Ovary (tissue), 10 donors: ENCODE measurements at places on chromosomes 2 and 18. TPM values are rescaled to one million over a fixed set of nuclear protein-coding genes. Genes with fewer than 3 reads are reported as not detected.

DNA sequence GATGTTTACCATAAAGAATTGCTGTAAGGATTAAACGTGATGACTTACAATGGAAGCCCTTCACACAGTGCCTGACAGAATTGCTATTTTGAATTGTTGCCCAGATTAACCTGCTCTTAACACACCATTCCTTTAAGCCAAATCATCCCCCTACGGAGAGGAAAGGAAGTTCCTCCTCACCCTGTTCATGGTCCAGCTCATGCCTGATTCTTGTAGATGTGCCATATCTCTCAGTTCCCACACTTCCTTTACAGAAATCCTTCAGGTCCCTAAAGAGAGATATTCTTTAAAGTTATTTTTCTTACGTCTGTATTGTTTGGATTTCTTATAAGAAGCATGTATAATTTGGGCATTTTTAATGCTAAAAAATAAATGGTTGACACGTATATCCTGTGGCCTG is 127.5 kb upstream of the DAPL1 start:
- H3K4me3 ChIP-seq: no peak overlapping the region
- DNase-seq: no peak
- no peaks in the 10 kb centered on the region for H3K27me3 ChIP-seq
- H3K27ac ChIP-seq: no peak overlapping the region
- no peaks in the 10 kb centered on the region for H3K36me3 ChIP-seq

DNA sequence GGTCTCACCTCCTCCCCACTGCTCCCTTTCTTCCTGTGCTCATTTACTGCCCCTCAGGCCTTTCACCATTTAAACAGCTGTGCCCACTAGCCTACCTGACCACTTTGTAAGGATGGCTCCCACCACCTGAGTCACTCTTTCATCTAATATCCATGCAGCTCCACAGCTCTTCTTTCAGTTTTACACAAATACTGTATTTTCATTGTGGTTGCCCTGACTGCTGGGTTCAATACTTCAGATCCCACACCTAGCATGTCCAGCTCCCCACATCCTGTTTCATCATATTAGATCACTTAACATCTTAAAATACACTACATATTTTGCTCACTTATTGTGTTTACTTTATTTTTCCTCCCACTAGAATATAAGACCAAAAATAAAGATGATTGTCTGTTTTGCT is 1110.6 kb downstream of the TSN start:
- H3K36me3 ChIP-seq: no peaks in the 10 kb centered on the region
- DNase-seq: no peak
- no peak overlapping the region for H3K4me3 ChIP-seq
- no peaks in the 10 kb centered on the region for H3K27me3 ChIP-seq

GRCh38 chr2:192814376-192814775 is 619.6 kb upstream of the TMEFF2 start:
- no peaks in the 10 kb centered on the region for H3K4me1 ChIP-seq
- DNase-seq: no peak
- no peak overlapping the region for H3K4me3 ChIP-seq
- H3K36me3 ChIP-seq: no peaks in the 10 kb centered on the region
- H3K27me3 ChIP-seq: no peaks in the 10 kb centered on the region

DNA sequence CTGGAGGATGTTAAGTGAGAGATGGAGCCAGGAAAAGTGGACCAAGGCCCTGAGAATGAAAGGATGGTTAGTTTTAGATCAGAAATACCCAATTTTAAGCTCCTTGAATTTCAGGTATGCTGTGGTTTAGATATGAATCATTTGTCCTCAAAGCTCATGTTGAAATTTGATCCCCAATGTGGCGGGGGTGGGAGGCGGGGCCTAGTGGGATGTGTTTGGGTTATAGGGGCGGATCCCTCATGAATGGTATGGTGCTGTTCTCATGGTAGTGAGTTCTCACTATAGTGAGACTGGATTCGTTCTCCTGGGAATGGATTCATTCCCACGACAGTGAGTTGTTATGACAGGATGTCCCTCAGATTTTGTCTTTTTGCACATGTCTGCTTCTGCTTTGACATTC is 11.4 kb downstream of the MYO5B start:
- no peak for DNase-seq
- no peaks in the 10 kb centered on the region for H3K27me3 ChIP-seq
- no peak overlapping the region for H3K27ac ChIP-seq
- no peaks in the 10 kb centered on the region for H3K36me3 ChIP-seq
- H3K4me3 ChIP-seq: no peak overlapping the region

DNA sequence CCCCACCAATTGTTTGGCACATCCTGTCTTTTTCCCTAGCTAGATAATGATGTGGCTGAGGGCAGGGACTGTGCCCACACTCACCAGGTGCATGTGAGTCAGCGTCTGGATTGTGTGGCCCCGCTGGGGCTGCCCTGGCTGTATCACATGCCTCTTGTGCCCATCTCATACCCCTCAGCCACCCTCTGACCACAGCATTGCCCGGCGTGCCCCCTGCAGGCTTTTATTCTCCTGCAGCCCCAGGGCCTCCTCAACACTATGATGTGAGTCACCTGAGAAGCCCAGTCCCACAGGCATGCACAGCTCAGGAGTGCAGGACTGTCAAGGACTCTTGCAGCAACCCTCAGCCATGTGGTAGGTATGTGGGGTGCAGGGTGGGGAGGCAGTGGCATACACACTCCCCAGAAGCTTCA is 14.8 kb upstream of the STEAP3 start:
- no peak overlapping the region for H3K27ac ChIP-seq
- no peak overlapping the region for H3K4me3 ChIP-seq
- no peaks in the 10 kb centered on the region for H3K27me3 ChIP-seq

DNA sequence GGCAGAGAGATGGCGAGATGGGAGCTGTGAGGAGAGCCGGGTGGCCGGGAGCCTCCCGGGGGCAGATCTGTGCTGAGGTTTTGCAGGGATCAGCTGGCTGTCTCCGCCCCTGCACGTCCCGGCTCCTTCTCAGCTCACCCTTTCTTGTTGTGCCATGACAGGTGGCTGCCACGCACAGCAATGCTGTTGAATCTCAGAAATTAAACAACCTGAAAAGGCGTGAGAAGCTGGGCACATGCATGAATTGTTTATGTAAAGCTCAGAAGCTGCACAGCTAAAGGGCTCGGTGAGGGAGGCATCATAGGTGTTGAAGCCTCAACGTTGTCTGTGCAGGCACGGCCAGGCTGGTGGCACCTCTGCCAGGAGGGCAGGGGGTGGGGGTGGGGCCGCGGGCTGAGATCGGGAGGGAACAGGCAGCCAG is 858 bp upstream of the RTP5 start:
- H3K27ac ChIP-seq: no peak overlapping the region
- peaks cover 3% of the 10 kb centered on the region for H3K27me3 ChIP-seq
- no peak for DNase-seq
- H3K36me3 ChIP-seq: no peaks in the 10 kb centered on the region
- H3K4me1 ChIP-seq: peaks cover 1% of the 10 kb centered on the region
- H3K4me3 ChIP-seq: no peak overlapping the region

- no peaks in the 10 kb centered on the region for H3K36me3 ChIP-seq
- no peak overlapping the region for H3K27ac ChIP-seq
- no peaks in the 10 kb centered on the region for H3K27me3 ChIP-seq
- H3K4me1 ChIP-seq: no peaks in the 10 kb centered on the region
- DNase-seq: no peak
These were observed 392.7 kb upstream of the SLC8A1 start for GRCh38 chr2:40844353-40845277.

DNA sequence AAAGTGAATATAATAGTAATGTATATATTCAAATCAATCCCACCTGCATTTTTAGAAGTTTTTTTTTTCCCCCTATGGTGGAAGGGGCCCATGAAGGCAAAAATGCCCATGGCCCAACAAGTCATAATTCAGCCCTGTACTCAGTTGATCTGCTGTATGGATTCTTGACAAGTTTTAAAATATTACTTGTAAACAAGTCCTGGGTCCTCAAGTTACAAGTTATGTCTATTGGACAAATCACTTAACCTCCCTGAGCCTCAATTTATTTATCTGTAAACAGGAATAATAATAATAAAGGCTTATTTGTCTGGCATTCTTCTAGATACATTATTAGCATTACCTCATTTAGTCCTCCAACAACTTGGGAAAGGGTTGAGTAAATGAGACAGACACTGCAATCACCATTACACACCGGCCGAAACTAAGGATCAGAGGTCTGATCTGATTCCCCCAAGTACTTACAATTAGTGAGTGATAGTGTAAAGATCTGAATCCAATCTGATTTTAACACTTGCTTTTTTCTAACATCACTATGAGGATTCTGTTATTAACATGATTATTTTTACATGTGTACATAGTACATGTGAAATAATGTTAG is 66.1 kb downstream of the PDE1A start:
- no peak overlapping the region for H3K27ac ChIP-seq
- no peaks in the 10 kb centered on the region for H3K36me3 ChIP-seq
- DNase-seq: no peak

DNA sequence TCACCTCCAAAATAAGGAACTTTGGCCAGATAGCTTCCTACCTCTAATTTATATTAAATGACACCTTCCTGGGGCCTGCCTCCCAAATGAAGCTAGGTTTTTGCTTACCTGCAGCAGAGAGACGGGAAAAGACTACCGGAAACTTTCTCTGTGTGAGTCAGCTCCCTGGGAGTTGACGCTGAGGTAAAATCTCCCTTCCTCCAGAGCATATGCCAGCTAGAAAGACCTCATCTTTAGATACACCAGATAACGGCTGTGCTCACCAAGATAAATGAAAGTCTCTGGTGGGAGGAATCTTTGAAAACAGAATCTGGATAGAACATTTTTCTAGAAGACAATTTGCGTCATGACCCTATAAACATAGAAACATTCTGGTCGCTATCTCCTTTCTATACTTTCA is 99.7 kb upstream of the RFX8 start:
- H3K36me3 ChIP-seq: no peaks in the 10 kb centered on the region
- no peaks in the 10 kb centered on the region for H3K27me3 ChIP-seq
- H3K4me1 ChIP-seq: no peaks in the 10 kb centered on the region
- DNase-seq: no peak

DNA sequence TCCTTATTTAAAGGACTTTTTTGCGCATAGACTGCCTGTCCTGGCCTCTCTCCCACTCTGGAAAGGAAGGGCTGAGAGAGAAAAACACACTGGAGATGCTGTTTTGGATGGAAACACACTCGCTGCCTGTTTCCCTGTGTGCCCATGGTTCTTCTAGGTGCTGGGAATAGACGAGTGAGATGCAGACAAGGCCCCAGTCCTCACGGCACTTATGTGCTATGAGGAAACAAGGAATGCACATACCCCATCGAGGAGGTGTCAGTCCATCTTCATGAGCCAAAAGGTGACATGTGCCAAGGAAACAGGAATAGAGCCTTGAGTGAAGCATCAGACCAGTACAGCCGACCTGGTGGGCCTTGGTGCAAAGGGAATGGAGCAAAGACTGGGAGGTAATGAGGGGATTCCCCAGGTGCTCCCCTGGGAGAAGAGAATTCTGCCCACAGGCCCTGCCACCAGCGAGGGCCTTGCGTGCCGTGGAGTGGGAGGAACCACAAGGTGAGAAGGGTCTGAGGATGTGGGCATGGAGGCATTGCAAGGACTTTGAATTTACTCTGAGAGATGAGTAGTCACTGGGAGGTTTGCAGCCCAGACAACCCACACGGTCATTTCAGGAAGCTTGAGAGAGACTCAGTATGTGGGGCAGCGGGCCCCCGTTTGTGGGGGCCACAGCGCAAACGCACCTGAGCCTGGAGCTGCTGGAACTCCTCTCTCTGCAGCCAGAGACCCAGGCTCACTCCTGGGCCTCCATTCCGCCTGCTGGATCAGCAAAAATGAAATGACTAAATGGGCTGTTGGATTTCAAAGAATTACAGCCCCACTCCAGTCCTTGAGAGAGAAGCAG is 197.5 kb upstream of the COPS8 start:
- H3K4me3 ChIP-seq: no peak overlapping the region
- H3K4me1 ChIP-seq: no peaks in the 10 kb centered on the region
- no peaks in the 10 kb centered on the region for H3K36me3 ChIP-seq
- no peak for DNase-seq
- H3K27me3 ChIP-seq: no peaks in the 10 kb centered on the region
- no peak overlapping the region for H3K27ac ChIP-seq

- no peak for DNase-seq
- no peaks in the 10 kb centered on the region for H3K27me3 ChIP-seq
- no peaks in the 10 kb centered on the region for H3K36me3 ChIP-seq
- no peaks in the 10 kb centered on the region for H3K4me1 ChIP-seq
- H3K27ac ChIP-seq: no peak overlapping the region
These were observed 159.6 kb downstream of the DCC start for GRCh38 chr18:52499644-52500043.

RHBDD1 gene
- polyA plus RNA-seq: 44.9 TPM

FAM161A gene
- polyA plus RNA-seq: 5.6 TPM

ATP5MC3 gene
- polyA plus RNA-seq: 158 TPM

NTSR2 gene
- polyA plus RNA-seq: 0.53 TPM

NCK2 gene
- polyA plus RNA-seq: 22.3 TPM

LCT gene
- polyA plus RNA-seq: not detected

DQX1 gene
- polyA plus RNA-seq: 0.06 TPM

STARD6 gene
- not detected for polyA plus RNA-seq

NABP1 gene
- polyA plus RNA-seq: 19.1 TPM

UGT1A9 gene
- polyA plus RNA-seq: not detected

SCYGR5 gene
- not detected for polyA plus RNA-seq
